ENCODE measurements at places on chromosomes 4 and X.
A peak's percentile ranks its signal among the peaks of the same experiment; 100 is the strongest.

- no peak for DNase-seq
Observed at GRCh38 chrX:149213264-149213663, 291.8 kb downstream of the IDS start.

DNA sequence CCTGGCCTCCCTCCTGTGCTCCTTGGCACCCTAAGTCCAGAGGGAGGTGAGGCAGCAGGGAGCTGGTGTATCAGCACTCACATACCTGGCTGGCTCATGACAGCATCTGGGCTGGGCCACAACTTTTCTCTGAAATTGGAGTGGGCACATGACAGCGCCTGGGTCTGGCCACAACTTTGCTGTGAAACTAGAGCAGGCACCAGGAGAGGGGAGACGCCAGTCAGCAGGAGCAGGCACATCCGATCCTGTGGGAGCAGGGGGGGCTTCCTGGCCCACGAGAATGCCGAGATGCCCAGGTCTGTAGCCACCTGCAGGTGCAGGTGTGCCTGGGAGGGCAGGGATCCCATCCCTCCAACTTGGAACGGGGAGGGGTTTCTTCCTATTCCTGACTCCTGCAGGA, 69.7 kb upstream of the PPP3CA start:
- DNase-seq = no peak

DNA sequence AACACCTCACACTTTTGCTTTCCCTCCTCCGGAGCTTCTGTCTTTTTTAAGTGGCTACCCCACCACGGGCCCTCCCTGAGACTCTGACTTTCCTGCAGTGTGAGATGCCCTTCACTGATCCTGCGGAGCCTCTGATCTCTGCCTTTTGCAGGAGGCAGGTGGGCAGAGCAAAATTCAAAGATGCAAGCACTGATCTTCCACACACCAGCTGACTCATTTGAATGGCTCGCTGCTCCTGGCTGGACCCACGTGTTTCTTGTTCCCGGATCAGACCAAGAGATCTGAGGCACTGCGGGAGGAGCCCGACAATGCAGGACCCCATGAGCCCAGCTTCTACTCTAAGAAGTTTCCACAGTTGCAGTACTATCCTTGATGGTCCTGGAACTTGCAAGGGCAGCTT, 1607.9 kb upstream of the TENM3 start:
- peak; percentile 54 for DNase-seq

DNA sequence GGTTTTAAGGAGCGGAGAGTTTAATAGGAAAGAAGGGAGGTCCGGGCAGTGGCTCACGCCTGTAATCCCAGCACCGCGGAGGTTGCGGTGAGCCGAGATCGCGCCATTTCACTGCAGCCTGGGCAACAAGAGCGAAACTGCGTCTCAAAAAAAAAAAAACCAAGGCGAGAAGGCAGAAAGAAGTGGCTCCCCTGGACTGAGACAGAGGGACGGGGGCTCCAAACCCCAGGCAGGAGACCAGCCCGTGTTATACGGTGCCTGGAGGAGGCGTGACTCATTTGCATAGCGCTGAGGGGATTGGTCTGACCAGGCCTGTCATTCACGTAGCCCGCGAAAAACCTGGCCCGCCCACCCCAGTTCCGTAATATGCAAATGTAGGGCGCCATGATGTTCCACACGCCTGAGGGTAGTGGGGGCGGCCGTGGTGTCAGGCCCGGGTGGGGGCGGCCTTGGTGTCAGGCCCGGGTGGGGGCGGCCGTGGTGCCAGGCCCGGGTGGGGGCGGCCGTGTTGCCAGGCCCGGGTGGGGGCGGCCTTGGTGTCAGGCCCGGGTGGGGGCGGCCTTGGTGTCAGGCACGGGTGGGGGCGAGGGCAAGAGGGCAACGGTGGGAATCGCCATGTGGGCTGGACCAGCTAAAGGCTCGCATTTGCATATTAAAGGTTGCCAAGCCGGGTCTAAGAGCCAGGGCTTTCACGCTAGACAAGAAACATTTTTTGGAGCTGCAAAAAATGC, 2.1 kb downstream of the PLCXD1 start:
- peak; percentile 70 for DNase-seq

- peak; percentile 23 for DNase-seq
Observed at GRCh38 chr4:101114936-101115372, 232.4 kb downstream of the PPP3CA start.

DNA sequence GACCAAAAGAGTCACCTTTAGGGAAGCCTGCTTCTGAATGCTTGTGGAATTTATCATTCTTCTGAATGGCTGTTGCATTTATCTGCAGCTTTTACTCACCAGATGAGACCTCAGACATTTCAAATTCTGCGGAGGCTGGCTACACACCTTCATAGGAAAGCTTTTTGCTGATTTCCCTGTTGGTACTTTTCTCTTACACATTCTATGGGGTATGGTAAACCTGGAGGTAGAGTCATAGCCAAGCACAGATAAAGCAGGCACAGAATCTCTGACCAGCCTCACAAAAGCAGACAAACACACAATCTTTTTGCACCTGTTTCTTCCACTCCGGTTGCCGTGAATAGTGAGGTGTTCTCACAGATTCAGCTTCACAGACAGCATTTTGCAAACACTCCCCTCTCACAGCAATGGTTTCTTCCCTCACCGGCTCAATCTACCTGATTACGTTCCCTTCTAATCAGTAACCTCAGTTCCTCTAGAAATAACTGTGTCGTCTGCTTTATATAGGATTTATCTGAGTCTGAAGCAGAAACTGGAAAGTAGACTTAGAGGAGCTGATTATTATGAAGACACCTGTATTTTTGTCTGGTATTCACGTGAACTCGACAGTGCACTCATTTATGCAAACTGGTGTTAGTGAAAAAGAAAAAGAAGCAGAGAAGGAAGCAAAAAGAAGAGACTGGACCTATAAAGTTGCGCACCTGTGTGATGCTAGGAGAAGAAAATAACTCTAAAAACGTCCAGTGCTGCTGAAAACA, 83.1 kb downstream of the DMD start:
- no peak for DNase-seq

DNA sequence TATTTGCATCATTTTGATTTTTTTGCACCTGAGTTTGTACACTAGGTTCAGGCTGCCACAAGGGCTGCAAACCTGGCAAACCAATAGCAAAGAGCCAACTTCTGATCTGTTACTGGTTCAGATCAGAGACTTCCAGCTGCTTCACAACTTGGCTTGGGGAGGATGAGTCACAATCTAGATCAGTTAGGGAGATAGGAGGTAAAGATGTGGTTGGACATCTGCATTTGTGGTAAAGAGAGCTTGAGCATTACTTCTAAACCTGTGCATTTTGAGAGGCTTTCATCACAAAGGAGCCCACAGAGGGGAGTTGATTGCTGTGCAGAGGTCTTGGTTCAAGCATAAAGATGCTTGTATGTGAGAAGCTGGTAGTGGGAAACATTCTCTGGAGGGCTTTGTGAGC, 34.5 kb downstream of the LINC00632 start:
- no peak for DNase-seq

DNA sequence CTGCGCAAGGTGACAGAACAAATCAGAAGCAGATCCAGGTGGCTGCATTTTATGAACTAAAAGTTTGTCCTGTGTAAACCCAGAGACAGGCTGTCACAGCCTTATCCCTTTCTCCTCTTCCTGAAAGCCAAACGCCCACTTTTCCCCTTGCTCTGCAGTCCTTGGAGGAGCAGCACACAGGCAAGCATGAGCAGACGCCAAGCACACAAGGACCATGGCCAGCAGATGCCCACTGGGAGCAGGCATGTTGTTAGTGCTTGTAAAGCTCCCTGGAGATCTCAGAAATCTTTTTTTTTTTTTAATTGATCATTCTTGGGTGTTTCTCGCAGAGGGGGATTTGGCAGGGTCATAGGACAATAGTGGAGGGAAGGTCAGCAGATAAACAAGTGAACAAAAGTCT, 11.5 kb upstream of the HOPX start:
- no peak for DNase-seq

GRCh38 chr4:44583393-44583792, 68.0 kb downstream of the YIPF7 start:
- DNase-seq = no peak

DNA sequence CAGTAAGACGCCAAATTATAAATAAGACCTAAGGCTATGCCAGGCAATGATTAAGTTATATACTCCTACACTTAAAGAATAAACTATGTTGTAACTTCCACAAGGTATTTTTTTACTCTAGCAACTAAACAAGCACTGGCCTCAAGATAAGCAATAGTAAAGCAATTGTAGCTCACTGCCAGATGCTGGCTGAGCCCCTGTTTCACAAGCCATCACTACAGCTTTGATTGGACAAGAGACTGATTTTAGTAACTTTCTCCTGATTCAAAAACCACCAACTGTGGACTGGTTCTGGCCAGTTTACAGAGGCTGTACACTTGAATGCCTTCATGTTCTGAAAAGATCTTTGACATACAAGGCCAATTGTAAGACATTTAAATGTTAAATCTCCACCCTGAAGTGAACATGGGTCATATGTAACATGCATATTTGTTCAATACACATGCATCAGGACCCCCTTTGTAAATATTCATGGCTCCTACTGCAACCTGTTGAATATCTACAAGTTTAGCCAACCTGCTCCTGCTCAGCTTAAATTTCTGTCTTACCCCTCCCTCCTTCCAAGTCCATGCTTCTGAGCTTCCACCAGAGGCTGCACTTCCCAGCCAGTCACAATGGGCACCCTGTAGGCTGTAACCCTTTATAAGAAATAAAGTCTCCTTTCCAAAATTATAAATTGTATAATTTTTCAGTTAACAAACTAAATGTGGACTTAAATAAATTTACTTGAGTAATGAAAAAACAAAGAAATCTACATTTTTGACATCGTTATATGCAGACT, 423.6 kb downstream of the ANKRD50 start:
- DNase-seq = no peak

DNA sequence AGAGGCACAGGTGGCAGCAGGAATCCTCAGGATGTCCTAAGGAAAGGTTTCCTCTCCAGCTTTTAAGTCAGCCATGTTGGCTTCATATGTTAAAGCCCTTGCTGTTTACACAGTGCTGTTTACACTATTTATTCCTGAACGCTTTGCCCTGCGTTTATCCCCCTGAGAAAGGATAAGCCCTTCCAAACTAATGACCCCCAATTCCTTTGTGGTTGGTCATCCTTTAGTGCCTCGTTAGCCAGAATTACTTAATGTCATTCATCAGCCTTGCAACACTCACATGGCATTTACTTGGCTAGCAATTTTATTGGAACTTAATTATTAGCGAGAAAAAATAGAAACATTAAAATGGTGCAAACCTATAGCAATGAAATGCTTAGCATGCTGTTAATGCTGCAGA, 23.8 kb downstream of the VCX2 start:
- DNase-seq = no peak

DNA sequence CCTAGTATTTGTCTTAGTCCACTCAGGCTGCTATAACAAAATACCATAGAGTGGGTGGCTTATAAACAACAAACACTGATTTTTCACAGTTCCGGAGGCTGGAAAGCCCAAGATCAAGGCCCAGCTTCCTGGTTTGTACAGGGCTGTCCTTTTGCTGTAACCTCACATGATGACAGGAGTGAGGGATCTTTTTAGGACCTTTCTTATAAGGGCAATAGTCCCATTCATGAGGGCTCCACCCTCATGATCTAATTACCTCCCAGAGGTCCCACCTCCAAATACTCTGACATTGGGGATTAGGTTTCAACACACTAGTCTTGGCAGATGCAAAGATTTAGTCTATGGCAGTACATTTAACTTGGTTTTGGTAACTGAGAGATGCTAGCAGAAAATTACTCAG, 20.9 kb downstream of the GPAT3 start:
- no peak for DNase-seq

GRCh38 chr4:73707918-73708577, 32.3 kb upstream of the CXCL8 start:
- DNase-seq = no peak
